Natural killer cell (primary cell): ENCODE measurements at places on chromosomes 2 and 18.
A peak's percentile ranks its signal among the peaks of the same experiment; 100 is the strongest.

DNA sequence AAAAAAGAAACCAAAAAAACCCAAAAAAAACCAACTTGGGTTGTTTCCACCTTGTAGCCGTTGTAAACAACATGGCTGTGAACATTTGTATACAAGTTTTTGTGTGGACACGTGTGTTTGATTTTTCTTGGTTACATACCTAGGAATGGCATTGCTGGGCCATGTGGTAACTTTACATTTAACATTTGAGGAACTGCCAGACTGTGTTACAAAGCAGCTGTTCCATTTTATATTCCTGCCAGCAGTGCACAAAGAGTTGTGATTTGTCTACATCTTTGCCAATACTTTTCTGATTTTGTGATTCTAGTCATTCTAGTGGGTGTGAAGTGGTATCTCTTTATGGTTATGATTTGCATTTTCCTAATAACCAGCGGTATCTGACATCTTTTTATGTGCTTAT is 22.5 kb downstream of the LPIN1 start:
- no peak for DNase-seq

GRCh38 chr2:207231106-207231865 is 65.5 kb upstream of the KLF7 start:
- DNase-seq = peak; percentile 9

DNA sequence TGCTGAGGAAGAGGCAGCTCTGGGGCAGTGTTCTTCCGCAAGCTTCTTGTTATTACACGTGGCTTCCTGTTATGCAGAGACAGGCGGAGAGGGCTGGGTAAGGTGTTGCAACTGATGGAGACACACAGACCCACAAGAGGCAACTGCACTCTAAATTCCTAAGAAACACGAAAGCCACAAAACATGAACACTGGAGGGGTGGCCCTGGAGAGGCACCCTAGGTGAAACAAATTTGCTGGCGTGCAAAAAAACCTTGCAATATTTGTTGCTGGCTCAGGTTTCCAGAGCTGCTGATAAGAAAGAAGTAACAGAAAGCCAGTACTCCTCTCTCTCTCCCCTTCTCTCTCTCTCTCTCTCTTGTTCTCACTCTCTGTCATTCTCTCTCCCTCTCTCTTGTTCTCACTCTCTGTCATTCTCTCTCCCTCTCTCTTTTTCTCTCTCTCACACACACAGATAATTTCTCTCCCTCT is 31.8 kb downstream of the ARHGAP25 start:
- DNase-seq = peak; percentile 66

- no peak for DNase-seq
These were observed 526.6 kb upstream of the PKDCC start for GRCh38 chr2:41521211-41521610.
